Astrocyte of the hippocampus (primary cell): ENCODE measurements at places on chromosomes 4 and X.
A peak's percentile ranks its signal among the peaks of the same experiment; 100 is the strongest.

DNA sequence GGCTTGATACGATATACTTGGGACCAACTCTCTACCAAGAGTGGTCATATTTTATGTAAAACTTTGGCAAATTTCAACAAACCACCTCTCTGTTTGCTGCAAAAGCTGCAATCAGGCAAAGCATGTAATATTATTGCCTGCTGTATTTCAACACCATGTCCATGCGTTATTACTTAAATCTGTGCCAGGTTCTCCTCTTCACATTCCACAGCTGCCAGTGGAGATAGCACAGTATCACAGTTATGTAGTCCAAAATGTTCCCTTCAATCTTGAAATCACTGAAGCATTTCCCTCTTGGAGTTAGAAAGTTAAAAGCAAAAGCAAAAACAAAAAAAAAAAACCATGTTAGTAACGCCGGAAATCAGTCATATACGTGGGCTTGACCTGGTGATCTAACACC, 396.7 kb upstream of the MAGEC2 start:
- DNase-seq, result no peak

GRCh38 chr4:51859476-51860031, 16.6 kb downstream of the DCUN1D4 start:
- no peak for DNase-seq

DNA sequence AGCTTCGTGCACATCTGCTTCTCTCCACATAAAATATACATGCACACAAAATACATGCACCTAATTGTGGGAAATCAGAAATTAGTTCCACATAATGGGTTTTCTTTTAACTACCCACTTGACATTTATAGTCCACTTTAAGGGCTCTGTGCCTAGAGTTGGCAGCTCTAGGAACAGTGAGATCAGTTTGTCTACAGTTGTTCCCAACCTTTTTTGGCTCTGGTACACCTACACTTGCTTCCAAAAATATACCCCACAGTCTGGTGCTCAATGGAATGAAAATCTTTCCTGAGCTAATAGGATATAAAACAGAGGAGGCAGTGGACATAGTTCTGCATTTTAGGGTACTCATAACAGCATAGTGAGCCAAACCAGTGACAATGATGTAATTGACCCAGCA, 36.1 kb downstream of the HDAC8 start:
- no peak for DNase-seq

- peak; percentile 39 for DNase-seq
These were observed 5.5 kb downstream of the ZNF827 start for GRCh38 chr4:145933134-145933533.

- DNase-seq, result no peak
These were observed 160.3 kb upstream of the ANK2 start for GRCh38 chr4:112889199-112889598.

- no peak for DNase-seq
These were observed 82.0 kb upstream of the PITX2 start for GRCh38 chr4:110704748-110705439.

- peak; percentile 85 for DNase-seq
These were observed 591.0 kb downstream of the ANKRD50 start for GRCh38 chr4:124121461-124121971.

- DNase-seq, result no peak
These were observed 88.9 kb upstream of the TFDP3 start for GRCh38 chrX:133307094-133307493.

DNA sequence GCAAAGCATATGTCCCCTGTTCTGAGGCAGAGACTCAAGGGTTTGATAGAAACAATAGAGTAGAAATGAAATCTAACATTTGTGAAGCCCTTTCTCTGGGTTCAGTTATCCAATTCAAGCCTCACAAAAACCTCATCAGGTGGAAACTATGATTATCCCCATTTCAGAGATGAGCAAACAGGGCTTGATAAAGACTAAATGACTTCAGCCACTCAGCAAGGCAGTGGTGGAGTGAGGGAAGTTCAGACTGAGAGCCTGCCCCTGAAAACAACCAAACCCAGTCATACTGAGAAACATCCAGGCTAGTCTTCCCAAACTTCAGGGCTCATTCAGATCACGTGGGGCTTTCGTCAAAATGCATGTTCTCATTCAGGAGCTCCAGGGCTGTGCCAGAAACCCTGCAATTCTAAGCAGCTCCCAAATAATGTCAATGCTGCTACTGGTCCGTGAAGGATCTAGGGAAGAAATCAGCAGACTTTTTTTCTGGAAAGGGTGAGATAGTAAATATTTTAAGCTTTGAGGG, 109.6 kb upstream of the KIT start:
- no peak for DNase-seq

DNA sequence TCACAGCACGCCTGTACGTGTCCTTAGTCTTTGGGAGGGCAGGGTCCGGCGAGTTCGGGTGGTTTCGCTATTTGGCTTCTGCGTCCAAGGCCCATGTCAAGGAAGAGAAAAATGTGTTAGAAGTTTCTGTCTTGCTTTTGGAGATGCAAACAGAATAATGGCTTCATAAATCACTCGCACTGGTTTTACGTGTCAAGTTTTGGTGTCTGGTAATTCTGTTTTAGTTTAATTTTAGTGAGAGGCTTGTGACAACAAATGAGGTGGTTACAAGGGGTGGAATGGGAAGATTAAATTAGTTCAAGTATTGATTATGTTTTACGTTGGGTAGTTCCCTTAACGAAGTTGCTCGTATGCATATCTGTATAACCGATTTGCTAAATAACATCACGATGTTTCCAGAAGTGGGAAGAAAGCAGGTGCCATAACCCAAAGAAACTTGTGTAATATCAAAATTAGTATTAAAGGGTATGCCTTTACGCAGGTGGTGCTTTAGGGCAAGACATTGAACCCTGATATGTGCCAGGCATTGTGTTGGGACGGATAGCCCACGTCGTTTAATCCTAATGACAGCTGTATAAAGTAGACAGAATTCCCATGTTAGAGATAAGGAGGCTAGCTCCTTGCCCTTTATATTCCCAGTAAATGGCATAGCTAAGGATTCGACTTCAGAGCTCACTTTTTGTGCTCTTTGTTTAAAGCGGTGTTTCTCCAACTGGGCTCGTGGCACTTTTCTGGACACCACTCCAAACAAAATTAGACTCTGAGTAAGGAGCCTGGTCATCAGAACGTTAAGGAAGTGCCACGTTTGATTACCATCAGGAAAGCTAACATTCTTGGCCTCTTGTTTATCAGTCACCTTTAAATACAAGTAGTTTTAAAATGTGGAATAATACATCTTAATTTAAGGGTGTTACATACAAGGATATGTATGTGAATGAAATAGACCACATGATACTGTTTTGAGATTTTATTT, 843 bp downstream of the RPL34 start:
- peak; percentile 16 for DNase-seq

- DNase-seq, result no peak
These were observed 22.9 kb upstream of the NOCT start for GRCh38 chr4:138992676-138993075.

DNA sequence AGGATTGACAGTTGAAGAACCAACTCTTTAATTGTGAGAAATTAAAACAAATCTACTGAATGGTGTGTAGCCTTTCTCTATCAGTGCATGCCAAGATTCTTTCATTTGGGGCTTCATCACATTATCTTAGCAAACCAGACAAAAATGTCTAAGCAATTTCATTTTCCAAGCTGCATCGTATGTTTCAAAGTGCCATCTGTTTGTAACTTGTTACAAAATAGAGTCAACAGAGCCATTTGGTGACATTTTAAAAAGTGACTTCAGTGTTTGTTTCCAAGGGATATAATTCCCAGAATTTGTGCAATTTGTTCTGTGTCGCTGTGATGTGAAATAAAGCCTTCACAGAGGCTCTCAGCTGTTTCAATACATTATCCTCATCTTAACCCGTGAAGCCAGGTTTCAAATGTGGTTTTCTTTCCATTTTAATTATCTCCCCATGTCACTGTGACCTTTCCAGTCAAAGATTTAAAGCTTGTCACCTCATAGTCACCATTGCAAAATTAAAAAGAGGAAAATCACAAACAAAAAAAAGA, 46.0 kb upstream of the C1QTNF7 start:
- no peak for DNase-seq

- no peak for DNase-seq
These were observed 65.8 kb upstream of the GPR78 start for GRCh38 chr4:8514391-8514790.

GRCh38 chrX:20019672-20020365, 29.0 kb upstream of the BCLAF3 start:
- DNase-seq, result no peak

DNA sequence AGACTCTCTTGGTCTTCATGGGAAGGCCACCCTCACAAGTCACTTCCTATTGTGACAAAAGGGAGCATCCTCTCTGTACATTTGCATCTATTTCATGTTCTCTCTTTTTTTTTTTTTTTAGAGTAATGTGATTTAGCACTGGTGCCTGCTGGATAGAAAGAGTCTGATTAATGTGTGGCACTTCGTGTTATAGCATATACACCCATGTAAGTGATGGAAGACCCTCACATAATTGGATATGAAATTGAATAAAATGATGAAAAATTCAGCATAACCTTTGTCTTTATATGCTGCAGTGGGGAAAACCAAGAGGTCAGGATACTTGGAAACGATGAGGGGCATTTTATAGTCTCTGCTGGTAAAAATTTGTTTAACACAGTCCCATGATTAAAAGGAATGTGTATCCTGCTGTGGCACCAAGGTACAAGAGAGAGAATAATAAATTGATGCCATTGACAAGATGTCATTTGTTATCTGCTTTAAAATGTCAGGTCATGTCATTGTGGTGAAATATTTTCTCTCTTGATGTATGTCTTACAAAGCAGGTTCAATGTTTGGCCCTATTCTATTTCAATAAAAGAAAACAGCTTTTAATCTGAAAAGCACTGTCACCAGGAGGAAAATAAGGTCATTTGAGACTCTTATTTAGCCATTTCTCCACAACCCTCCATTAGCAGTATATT, 1115.4 kb downstream of the STPG2 start:
- DNase-seq, result no peak

- DNase-seq, result no peak
These were observed 86.8 kb downstream of the PDGFRA start for GRCh38 chr4:54315561-54316538.

- DNase-seq, result no peak
These were observed 28.2 kb upstream of the SORBS2 start for GRCh38 chr4:185840201-185840600.

- no peak for DNase-seq
These were observed 85.9 kb downstream of the FIP1L1 start for GRCh38 chr4:53463340-53463739.

GRCh38 chr4:55326629-55327028, 19.4 kb upstream of the SRD5A3 start:
- no peak for DNase-seq

DNA sequence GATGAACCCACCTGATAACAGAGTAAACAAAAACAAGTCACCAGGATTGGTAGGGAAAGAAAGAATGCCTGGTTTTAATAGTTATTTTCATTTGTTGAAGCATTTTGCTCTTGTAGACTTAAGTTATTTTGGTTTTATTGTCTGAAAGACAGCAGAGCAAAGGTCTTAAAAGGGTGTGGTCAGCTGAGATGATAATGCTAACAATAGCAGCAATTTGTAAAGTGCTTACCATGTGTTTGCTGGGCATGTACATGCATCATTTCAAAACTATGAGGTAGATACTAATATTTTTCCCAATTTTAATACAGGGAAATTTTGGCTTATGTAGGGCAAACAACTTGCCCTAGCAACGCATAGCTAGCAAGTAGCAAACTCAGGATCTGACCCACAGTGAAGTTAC, 46.8 kb upstream of the SLC10A4 start:
- no peak for DNase-seq

DNA sequence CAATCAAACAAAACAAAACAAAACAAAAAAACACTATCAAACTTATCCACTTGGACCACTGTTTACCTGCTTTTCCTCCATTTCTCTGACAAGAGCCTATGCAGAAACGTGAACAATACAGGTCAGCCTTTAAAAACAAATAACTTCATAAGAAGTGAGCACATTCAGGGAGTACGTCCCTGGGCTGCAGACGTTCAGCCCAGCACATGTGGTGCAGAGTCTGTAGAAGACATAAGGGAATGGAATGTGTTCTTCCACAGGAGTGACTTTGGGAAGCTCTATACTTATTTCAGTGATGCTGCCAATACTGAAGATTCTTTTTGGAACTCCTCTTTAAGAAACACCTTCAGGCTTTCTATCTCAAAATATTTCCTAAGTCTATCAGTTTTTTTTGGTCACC, 120.6 kb downstream of the SPRY1 start:
- no peak for DNase-seq

DNA sequence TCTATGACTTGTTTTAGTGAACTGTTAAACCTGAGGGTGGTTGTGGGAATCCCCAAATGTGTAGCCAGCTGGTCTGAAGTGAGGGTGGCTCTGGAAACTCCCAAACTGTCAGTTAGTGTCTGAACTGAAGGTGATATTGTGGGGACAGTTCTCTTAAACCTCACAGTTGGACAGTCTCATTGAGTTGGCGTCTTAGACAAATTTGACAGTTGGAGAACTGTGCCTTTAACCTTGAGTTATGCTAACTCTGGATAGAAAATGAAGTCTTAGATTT, 20.7 kb upstream of the CTSO start:
- DNase-seq, result peak; percentile 23

DNA sequence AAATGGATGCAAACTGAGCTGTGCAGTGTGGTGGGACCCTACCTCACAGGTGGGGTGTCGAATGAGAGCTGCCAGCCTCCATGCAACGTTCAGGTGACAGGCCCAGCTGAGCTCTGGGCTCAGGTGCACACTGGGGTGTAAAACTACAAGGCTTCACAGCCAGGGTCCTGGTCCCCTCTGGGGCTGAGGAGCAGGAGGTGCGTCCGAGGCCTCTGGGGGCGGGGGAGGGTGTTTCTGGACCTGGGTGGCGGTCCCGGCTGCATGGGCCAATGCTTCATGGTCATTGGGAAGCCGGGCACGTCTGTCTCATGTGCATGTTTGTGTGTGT, 26.5 kb upstream of the SORCS2 start:
- no peak for DNase-seq

- DNase-seq, result no peak
These were observed 674 bp upstream of the IL15 start for GRCh38 chr4:141635736-141636081.

- DNase-seq, result no peak
These were observed 152.2 kb downstream of the SH3KBP1 start for GRCh38 chrX:19735244-19735643.

GRCh38 chrX:8201896-8202331, 30.8 kb upstream of the VCX2 start:
- DNase-seq, result peak; percentile 93

- DNase-seq, result peak; percentile 14
These were observed 2.9 kb downstream of the NDST4 start for GRCh38 chr4:115110191-115111181.

GRCh38 chrX:15492469-15492868, 664 bp downstream of the PIR start:
- DNase-seq, result no peak

DNA sequence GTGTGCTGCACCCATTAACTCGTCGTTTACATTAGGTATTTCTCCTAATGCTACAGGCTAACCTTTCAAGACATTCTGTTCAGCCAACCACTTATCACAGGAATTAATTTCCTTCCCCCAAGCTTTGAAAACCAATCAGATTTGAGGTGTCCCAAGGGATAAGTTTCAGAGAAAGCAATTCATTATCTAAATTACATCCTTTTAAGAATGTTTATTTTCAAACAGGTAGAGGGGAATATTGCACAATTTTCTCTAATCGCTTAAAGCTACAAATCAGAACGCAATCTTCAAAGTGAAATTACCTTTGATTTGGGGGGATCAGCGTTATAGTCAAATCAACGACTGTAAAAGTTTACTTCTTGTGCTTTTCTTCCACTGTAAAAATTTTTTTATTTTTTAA, 1.6 kb downstream of the CLOCK start:
- peak; percentile 20 for DNase-seq
